ENCODE measurements at places on chromosomes 6 and 20. TPM values are rescaled to one million over a fixed set of nuclear protein-coding genes. Genes with fewer than 3 reads are reported as not detected.

ZNF334 gene
- 3.8 TPM for total RNA-seq

ACTL10 gene
- 1.2 TPM for total RNA-seq

GRCh38 chr6:82142524-82142923 is 105.0 kb downstream of the IBTK start:
- H3K27me3 ChIP-seq, result no peaks in the 10 kb centered on the region
- DNase-seq, result no peak
- H3K36me3 ChIP-seq, result no peaks in the 10 kb centered on the region

DNA sequence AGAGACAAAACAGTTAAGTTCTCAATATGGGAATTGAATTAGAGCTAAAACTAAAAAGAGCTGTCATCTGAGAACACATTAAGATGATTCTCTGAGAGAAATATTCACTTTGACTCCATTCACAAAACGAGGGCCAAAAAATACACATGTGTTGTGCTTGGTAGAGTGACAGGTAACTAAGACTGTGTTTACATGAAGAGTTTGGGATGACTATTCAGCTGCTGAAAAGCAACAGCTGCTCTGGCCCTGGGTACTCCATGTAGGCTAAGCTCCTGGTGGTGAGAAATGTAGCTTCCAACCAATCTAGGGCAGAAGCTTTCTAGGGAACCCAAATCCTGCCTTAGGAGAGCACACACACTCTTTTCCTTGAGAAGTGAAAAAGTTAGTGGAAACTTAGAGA is 184.5 kb downstream of the COL21A1 start:
- no peak overlapping the region for H3K4me3 ChIP-seq
- no peaks in the 10 kb centered on the region for H3K27me3 ChIP-seq
- no peak for DNase-seq
- no peaks in the 10 kb centered on the region for H3K4me1 ChIP-seq
- H3K36me3 ChIP-seq, result no peaks in the 10 kb centered on the region

DNA sequence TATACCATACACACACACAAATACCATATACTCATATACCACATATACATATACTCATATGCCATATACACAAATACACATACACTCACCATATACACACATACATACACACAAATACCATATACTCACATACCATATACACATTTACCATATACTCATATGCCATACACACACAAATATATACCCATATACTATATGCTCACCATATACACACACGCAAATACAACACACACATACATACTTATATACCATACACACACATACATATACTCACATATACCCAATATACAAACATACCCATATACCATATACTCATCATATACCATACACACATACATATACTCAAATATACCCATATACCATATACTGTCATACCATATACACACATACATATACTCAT is 99.2 kb downstream of the ZMYND8 start:
- peaks cover 58% of the 10 kb centered on the region for H3K36me3 ChIP-seq
- H3K4me1 ChIP-seq, result no peaks in the 10 kb centered on the region
- DNase-seq, result no peak
- H3K27ac ChIP-seq, result no peak overlapping the region

FOXP4 gene
- 2.0 TPM for total RNA-seq

DNA sequence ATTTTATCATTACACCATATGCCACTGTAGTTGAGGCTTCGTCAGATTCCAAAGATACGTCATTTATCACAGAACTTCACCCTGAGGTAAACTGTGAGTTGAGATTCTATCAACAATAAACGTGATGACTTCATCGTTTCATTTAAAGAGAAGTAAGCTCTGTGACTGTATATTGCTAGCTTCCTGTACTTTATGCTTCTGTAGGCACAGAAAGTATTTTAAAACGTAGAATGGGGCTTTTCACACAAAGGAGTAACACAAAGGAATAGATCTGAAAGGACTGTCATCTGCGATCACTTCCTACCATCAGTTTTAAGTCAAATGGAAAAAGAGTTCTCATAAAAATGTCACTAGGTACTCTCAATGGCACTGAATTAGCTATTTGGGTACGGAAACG is 234.4 kb upstream of the MCHR2 start:
- DNase-seq, result no peak
- H3K4me1 ChIP-seq, result no peaks in the 10 kb centered on the region
- no peak overlapping the region for H3K27ac ChIP-seq
- peaks cover 20% of the 10 kb centered on the region for H3K27me3 ChIP-seq
- peak overlapping the region; percentile 6 for H3K4me3 ChIP-seq

C4A gene
- 43.2 TPM for total RNA-seq

FGD2 gene
- 8.5 TPM for total RNA-seq

DNA sequence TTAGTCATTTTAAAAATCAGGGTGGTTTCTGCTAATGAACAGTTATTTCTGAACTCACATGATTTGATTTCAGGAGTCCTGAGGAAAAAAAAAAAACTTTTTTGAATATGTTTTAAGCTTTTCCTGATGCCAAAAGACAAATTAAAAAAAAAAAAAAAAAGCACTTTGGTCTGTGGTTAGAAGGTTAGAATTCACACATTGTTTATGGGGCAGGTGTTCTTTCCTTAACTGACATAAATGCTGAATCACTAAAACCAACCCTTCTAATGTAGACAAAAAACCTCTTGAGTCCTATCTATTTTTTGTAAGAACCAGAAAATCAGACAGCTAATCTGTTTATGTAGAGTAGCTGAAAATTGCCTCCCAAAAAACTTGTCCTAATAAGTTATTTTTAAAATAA is 20.4 kb downstream of the THEMIS start:
- H3K4me1 ChIP-seq, result peaks cover 12% of the 10 kb centered on the region
- H3K27ac ChIP-seq, result peak overlapping the region; percentile 82
- H3K36me3 ChIP-seq, result peaks cover 17% of the 10 kb centered on the region
- DNase-seq, result no peak

DNA sequence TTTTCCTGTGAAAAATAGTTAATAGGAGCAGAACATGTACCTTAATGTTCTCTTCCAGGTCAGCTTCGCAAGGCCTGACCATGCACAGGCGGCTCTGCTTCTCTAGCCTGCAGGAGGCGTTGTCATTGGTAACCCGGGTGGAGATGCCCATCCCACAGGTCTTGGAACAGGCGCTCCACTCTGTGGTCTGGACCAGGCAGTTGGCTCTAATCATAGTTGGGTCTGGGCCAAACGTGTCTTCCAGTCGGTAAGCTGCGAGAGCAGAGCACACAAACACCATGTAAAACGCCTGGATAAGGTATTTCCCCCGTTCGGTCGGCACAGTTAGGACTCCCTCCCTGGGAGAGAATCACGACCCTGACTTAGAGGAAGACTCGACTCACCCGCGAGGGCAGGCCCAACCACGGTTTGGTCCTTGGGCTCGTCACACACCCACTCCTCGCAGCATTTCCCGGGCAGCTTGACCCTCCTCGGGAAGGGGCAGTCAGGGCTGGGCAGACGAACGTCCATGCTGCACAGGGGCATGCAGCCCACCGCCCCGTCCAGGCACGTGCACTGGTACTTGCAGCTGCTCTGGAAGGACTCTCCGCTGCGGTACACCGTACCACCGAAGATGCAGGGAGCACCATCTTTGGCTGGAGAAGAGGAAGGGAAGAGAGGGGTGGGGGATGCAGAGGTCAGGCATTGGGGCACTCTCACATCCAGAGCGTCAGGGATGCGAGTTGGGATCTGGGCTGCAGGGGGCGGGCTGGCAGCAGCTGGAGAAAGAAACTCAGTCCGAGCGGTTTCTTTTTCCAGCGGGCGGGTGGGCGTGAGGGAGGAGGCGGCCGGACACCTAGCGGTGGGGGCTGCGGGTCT is 1.0 kb downstream of the CCN2 start:
- H3K27me3 ChIP-seq, result peaks cover 51% of the 10 kb centered on the region
- peak; percentile 8 for DNase-seq
- peak overlapping the region; percentile 36 for H3K27ac ChIP-seq
- H3K36me3 ChIP-seq, result no peaks in the 10 kb centered on the region
- H3K4me1 ChIP-seq, result peaks cover 10% of the 10 kb centered on the region

DNA sequence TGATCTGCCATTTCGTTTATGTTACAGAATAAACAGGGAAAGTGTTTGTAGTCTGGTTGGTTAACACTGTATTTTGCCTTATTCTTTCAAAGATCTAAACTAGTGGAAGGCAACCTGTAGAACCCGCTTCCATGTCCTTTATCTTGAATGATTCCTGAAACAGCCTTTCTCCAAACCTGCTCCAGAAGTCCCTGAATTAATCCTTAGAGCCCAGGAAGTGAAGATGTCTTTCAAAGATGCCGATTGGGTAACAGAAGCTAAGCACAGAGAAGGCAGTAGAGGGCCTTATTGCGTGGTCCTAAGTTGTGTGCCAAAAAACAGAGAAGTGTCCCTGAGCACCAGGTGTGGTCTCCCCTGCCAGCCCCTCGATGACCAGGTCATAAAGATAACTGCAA is 19.2 kb upstream of the ZSCAN16 start:
- DNase-seq, result no peak
- peaks cover 3% of the 10 kb centered on the region for H3K4me1 ChIP-seq
- H3K27me3 ChIP-seq, result no peaks in the 10 kb centered on the region
- H3K36me3 ChIP-seq, result no peaks in the 10 kb centered on the region

- DNase-seq, result peak; percentile 32
- H3K4me3 ChIP-seq, result no peak overlapping the region
- no peak overlapping the region for H3K27ac ChIP-seq
- no peaks in the 10 kb centered on the region for H3K36me3 ChIP-seq
- H3K27me3 ChIP-seq, result peaks cover 9% of the 10 kb centered on the region
- H3K4me1 ChIP-seq, result no peaks in the 10 kb centered on the region
Measured at GRCh38 chr20:2172305-2173175, 70.9 kb downstream of the STK35 start.

AHCY gene
- total RNA-seq, result 69.6 TPM

DNA sequence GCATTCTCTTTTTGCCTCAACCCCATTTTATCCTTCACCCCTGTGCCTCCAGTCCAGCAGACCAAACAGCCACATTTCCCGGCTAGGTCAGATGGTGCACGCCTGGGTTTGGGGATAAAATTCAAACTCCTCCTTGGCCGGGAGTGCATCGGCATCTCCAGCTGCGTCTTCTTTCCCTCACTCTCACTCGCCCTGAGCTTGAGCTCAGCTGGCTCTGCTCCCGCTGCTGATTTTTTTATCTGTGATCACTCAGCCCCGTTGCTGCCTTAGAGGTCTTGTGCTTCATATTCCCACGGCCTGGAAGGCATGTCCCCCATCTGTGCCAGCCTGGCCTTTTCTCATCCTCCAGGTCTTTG is 6.8 kb upstream of the EZR start:
- no peak overlapping the region for H3K27ac ChIP-seq
- H3K4me3 ChIP-seq, result no peak overlapping the region
- no peaks in the 10 kb centered on the region for H3K27me3 ChIP-seq

MARCKS gene
- total RNA-seq, result 94.5 TPM

DNA sequence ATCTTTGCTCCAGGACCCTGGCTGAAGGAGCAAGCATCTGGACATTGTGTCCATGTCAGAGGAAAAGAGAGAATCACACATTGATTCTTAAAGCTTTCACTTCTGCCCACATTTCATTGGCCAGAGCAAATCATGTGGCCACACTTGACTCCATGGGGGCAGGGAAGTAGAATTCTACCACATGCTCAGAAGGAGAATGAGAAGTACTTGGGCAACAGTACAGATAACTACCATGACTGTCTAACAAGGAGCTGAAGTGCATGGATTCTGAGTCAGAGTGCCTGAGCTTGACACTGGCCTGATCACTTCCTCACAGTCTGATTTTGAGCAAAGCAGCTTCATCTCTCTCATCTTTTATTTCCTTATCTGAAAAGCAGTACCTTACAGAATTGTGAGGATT is 38.6 kb downstream of the GHRH start:
- no peaks in the 10 kb centered on the region for H3K4me1 ChIP-seq
- no peak overlapping the region for H3K4me3 ChIP-seq
- H3K27me3 ChIP-seq, result no peaks in the 10 kb centered on the region
- peaks cover 71% of the 10 kb centered on the region for H3K36me3 ChIP-seq
- no peak overlapping the region for H3K27ac ChIP-seq
- DNase-seq, result no peak
